ENCODE measurements at places on chromosomes 13 and 19.

GRCh38 chr19:55927991-55928390, 4.1 kb downstream of the NLRP13 start:
- DNase-seq, result no peak

- no peak for DNase-seq
Measured at GRCh38 chr13:103033999-103034398, 32.2 kb downstream of the SLC10A2 start.

- DNase-seq, result no peak
Measured at GRCh38 chr13:35954207-35954560, 177.0 kb downstream of the DCLK1 start.

DNA sequence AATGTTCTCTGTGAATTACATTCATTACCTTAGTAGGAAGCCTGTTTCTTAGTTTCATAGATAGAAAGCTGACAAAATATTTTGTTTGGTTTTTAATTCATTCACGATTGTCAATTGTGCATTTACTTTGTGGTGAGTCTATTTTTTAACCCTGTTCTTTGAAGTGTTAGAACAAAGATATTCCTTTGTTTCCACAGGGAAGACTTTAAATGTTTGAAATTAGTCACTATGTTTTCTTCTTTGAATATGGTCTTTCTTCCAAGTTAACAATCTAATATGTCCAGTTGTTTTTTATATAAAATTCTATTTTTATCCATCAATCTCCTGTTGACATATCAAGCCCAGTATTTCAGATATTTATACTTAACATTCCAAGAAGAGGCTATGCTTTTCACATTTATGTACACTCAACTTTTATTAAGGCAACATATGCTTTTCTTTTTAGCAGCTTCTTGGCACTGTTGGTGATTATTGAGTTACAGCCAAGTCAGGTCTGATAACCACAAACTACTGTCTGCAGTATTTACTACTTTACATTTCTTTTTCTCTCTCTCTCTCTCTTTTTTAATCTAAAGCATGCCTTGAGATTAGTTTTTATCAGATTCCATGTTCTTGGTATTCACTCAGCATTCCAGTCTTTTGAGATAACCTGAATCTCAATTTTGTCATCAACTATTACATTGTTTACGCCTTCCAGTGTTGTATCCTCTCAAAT, 812.8 kb upstream of the SLC10A2 start:
- DNase-seq, result no peak

- no peak for DNase-seq
Measured at GRCh38 chr13:40514802-40515201, 151.6 kb downstream of the FOXO1 start.

DNA sequence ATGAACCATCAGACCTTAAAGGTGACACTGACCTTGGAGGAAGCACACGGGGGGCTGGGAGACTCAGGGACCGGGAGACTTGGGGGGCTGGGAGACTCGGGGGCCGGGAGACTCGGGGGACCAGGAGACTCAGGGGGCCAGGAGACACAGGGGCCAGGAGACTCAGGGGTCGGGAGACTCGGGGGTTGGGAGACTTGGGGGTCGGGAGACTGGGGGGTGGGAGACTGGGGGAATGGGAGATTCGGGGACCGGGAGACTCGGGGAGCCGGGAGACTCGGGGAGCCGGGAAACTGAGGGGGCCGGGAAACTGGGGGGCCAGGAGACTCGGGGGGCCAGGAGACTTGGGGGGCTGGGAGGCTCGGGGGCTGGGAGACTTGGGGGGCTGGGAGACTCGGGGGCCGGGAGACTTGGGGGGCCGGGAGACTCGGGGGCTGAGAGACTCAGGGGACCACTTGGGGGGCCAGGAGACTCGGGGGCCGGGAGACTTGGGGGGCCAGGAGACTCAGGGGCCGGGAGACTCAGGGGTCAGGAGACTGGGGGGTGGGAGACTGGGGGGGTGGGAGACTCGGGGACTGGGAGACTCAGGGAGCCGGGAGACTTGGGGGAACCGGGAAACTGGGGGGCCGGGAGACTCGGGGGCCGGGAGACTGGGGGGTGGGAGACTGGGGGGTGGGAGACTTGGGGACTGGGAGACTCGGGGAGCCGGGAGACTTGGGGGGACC, 62.9 kb downstream of the RASA3 start:
- DNase-seq, result no peak

- no peak for DNase-seq
Measured at GRCh38 chr19:8261347-8261746, 46.8 kb downstream of the CD320 start.

DNA sequence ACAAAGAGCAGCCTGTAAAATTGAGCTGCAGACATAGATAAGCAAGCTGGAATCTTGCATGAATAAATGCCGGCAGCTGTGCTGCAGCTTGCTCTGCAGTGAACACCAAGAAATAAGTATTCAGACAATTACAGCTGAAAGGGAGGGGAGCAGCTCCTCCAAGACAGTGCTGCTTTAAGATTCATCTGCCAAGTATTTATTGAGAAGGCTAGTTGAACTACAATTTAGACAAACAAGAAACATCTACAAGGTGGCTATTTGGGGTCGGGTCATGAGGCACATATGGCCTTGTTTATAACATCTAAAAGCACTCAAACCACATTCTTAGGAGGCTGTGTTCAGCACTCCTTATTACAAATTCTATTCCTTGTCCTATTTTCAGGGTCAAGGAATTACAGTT, 34.9 kb downstream of the ZNF726 start:
- no peak for DNase-seq

GRCh38 chr13:43805071-43805468, 18.3 kb upstream of the ENOX1 start:
- no peak for DNase-seq
